CD4-positive, alpha-beta T cell treated with Interleukin-17A for 1 hour (primary cell): ENCODE measurements at places on chromosomes 13 and 19.

- DNase-seq: no peak
Measured at GRCh38 chr19:7535998-7536695, 630 bp downstream of the PNPLA6 start.

GRCh38 chr19:5686326-5686646 lies 3.8 kb upstream of the RPL36 start:
- DNase-seq: no peak

DNA sequence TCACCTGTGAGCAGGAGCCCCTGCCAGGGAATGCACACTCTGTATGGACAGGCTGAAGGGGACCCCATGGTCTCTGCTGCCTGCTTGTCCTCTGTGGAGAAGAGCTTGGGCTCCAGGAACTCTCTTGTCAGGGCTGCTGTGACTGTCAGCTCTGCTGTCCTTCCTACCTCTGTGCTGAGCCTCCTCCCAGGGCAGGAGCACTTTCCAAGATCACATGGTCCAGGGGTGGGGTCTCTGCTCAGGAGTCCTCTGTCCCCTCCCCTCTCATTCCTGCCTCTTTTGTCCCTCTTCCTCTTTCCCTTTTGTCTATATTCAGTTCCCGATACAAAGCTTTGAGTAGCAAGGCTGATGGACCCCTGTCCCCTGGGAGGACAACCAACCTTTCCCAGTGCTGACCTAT lies at the start of gene CEACAM7:
TSS of gene CEACAM7 (minus strand) at position 173 of the 400 bp plus-strand sequence. CDS start at position 68, 105 bp downstream.
- no peak for DNase-seq

- peak; percentile 59 for DNase-seq
Measured at GRCh38 chr19:3285647-3286176, 61.3 kb downstream of the CELF5 start.

- DNase-seq: peak; percentile 92
Measured at GRCh38 chr19:48169578-48169938, 586 bp downstream of the LIG1 start.

DNA sequence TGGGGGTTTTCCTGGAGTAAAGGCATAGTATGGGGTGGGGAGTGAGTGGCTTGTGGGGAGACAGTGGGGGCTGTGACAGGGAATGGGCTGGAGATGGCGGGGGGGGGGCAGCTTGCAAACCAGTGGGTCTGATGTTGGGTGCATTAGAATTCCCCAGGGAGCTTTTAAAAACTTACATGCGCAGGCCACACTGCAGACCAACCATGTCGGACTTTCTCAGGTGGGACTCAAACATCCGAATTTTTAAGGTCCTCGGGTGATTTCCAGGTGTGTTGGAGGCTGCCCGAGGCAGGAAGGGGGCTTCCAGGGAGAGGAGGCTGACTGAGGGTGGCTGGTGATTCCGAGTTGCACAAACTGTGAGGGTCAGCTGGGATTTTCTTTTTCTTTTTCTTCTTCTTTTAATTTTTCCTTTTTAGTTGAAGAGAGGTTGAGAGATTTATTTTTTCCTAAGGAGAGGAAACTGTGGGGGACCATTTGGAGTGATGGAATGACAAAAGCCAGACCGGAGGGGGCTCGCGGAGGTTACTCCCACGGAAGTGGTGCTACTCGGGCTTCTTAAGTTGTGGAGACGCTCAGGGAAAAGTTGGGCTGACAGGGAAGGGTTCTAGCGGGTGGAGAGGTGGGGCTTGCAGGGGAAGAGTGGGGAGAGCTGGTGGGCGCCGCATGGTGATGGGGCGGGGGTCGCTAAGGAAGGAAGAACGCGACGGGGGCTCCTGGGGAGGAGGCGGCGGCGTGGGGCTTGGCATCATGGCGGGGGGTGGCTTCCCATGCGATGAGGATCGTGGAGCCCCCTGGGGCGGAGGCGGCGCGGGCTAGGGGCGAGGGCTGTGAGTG lies 997 bp upstream of the CACNG8 start:
- DNase-seq: no peak

DNA sequence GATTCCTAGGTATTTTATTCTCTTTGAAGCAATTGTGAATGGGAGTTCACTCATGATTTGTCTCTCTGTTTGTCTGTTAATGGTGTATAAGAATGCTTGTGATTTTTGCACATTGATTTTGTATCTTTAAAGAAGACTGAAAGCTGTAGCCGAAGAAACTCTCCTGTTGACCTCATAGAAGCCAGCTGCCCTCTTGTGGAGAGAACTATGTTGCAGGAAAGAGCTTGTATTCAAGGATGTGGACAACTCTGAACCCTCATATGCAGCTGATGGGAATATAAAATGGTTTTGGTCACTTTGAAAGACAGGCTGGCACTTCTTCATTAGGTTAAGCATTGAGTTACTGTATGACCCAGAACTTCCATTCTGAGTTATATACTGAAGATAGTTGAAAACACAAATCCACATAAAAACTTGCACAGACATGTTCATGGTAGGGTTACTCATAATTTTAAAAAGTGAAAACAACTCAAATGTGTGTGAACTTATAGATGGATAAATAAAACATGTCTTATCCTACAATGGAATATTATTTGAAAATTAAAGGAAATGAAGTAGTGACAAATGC lies 65.8 kb upstream of the SLITRK6 start:
- no peak for DNase-seq

DNA sequence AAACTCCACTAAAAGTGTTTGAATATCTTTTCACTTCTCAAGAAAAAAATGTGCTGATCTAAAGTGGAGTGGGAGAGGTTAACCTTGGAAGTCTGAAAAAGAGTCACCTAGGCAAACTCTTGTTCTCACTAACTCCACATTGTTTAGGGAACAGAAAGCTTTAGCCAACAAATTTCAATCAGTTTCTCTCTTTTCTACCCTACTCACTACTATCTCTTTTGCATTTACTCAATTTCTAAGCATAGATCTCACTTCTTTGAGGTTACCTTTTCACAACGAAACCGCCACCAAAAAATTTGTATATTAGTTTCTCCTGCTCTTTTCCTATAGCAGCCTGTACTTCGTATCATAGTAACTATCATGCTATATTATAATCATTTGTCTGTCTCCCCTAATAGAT lies 6.3 kb downstream of the NHLRC3 start:
- DNase-seq: no peak

- DNase-seq: no peak
Measured at GRCh38 chr13:46858776-46859175, 38.1 kb downstream of the HTR2A start.

- DNase-seq: no peak
Measured at GRCh38 chr13:33401238-33401637, 115.7 kb upstream of the STARD13 start.

DNA sequence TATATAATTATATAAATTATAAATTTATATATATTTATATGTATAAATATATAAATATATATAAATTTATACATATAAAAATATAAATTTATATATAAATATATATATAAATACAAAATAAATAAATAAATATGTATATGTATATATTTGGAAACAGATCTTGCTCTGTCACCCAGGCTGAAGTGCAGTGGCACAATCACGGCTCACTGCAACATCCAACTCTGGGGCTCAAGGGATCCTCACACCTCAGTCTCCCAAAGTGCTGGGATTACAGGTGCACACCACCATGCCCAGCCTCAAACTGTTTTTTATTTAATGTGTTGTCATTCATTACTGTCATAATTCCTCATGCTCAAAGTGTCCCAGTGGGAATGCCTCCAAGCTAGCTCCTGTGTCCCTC lies 25.2 kb upstream of the PDCD5 start:
- no peak for DNase-seq

DNA sequence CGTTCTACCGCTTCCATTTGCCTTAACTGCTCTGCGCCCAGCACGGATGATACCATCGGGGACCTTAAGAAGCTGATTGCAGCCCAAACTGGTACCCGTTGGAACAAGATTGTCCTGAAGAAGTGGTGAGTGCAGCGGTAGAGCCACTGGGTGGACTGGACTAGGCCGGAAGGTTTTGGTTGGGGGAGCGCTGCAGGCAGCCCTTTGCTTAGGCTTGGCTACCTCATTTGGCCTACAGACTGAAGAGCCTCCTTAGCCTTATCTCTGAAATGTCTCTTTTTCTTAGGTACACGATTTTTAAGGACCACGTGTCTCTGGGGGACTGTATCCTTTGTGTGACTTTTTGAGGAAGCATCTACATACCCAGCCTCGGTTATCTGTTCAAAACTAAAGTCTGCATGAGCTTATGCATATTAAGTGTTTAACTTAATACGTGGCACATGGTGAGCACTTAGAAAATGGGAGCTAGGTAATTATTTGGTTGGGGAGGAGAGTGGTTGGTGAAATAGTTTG lies 889 bp downstream of the UBL5 start:
- no peak for DNase-seq

- DNase-seq: no peak
Measured at GRCh38 chr13:41655997-41656396, 198.6 kb downstream of the RGCC start.

DNA sequence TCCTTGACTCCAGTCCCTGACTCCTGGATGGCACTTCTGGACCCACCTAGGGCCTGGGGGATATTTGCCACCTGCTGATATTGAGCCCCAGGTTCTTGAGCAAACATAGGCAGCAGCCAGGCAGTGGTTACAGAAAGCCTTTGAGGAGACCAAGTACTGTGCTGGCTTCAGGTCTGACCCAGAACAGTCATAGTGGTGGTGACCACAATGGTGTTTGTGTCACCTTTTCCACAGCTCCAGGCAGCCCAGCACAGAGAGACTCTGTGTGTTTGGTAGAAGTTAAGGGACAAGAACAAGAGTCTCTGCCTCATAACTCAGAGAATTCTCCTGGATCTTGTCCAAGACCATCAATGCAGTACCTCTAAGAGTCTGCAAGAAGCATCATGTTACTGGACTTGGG lies 14.6 kb upstream of the CLC start:
- DNase-seq: no peak

GRCh38 chr13:57629391-57629804 lies 2.1 kb upstream of the PCDH17 start:
- DNase-seq: no peak

GRCh38 chr13:108096301-108096915 lies 118.9 kb downstream of the LIG4 start:
- no peak for DNase-seq

GRCh38 chr19:34382471-34382870 lies 17.5 kb downstream of the GPI start:
- DNase-seq: no peak

GRCh38 chr19:53773999-53774398 lies 50.1 kb downstream of the NLRP12 start:
- DNase-seq: no peak

GRCh38 chr19:50911206-50912101 lies at the start of gene KLK4:
KLK4 (minus strand) TSS chr19:50911395; CDS start chr19:50910738, 657 bp downstream.
- no peak for DNase-seq

GRCh38 chr19:17390665-17391370 lies 3.2 kb downstream of the CCDC194 start:
- DNase-seq: peak; percentile 86

- DNase-seq: no peak
Measured at GRCh38 chr19:7685546-7686445, 5.2 kb downstream of the TRAPPC5 start.

- no peak for DNase-seq
Measured at GRCh38 chr13:99577934-99578917, 77.0 kb downstream of the TM9SF2 start.

DNA sequence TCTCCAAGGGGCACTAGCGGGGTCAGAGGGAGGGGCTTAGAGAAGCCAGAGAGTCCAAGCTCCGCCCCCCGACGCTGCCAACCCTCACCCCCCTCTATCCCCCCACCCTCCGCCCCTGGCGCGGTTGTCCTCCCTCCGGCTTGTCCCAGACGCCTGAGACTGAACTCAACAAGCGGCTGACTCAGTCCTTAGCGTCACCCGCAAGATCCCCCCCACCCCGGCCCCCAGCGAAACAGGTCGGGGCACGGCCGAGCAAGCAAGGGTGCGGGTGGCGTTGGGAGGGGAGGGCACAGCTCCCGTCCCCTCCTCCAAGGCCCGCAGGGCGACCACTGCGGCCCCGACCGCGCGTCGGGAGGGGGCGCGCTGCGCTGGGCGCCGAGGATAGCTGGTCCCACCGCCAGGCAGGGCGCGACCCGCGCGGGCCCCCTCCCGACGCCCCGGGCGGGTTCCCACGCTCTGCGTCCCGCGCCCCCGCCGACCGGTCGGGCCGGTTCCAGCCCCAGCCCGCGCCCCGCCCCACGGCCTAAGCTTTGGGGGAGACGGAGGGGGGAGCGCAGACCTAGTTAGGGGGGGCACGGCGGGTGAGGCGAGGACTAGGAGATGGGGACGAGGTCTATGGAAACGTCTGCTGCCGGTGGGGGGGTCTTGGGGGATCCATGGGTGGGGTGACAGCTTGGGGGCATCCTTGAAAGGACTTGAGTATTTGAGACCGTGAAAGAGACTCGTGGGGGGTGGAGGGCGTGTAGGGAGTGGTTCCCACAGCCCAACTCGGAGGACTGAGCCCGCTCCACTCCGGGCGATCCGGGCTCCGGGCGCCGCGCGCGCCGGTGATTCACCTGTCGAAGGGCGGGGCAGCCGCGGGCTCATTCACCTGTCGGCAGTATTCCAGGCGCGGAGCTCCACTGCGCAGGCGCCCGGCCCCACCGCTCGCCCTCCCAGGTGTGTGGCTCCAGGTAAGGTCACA lies 5.1 kb downstream of the NOTCH3 start:
- no peak for DNase-seq

DNA sequence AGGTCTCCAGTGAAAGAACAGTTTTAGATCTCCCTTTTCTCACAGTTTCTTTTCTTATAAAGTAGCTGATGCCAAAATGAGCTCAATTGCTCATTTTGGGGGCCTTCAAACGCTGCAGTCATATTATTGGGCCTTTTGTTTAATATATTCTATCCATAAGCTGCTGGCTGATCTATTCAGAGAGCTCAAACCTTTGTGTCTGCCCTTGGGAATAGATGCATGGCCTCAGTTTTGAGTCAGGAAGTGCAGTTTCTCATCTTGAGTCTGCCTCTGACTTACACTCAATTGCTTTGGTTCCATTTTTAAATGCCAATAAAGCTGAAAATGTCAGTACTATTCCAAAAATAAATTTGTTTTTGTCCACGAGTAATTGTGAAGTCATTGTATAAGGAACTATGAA lies 468.9 kb downstream of the KLF12 start:
- DNase-seq: no peak

GRCh38 chr13:100875392-100876043 lies 200.9 kb upstream of the TMTC4 start:
- no peak for DNase-seq

- no peak for DNase-seq
Measured at GRCh38 chr13:99652901-99653300, 151.6 kb downstream of the TM9SF2 start.

DNA sequence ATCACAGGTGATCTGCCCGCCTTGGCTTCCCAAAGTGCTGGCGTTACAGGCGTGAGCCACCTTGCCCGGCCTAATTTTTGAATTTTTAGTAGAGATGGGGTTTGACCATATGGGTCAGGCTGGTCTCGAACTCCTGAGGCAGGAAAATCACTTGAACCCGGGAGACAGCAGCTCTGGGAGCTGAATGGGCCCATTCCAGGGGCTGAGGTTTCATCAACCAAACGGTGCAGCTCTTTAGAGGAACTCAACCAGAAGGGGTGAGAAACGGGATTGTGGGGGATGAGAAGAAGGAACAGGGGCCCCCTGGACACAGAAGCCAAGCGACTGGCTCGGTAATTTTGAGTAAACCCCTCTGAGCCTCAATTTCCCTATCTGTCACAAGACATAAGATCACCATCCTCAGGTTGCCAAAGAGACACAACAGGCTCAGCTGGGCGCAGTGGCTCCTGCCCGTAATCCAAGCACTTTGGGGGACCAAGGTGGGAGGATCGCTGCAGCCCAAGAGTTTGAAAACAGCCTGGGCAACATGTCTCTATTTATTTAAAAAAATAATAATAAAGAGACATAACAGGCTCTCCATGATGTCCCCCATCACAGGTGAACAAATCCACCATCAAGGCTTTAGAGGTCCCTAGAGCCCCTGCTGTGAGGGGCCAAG lies 562 bp downstream of the IQCN start:
- peak; percentile 51 for DNase-seq
